ENCODE measurements at places on chromosomes 6 and 20.
A peak's percentile ranks its signal among the peaks of the same experiment; 100 is the strongest.

DNA sequence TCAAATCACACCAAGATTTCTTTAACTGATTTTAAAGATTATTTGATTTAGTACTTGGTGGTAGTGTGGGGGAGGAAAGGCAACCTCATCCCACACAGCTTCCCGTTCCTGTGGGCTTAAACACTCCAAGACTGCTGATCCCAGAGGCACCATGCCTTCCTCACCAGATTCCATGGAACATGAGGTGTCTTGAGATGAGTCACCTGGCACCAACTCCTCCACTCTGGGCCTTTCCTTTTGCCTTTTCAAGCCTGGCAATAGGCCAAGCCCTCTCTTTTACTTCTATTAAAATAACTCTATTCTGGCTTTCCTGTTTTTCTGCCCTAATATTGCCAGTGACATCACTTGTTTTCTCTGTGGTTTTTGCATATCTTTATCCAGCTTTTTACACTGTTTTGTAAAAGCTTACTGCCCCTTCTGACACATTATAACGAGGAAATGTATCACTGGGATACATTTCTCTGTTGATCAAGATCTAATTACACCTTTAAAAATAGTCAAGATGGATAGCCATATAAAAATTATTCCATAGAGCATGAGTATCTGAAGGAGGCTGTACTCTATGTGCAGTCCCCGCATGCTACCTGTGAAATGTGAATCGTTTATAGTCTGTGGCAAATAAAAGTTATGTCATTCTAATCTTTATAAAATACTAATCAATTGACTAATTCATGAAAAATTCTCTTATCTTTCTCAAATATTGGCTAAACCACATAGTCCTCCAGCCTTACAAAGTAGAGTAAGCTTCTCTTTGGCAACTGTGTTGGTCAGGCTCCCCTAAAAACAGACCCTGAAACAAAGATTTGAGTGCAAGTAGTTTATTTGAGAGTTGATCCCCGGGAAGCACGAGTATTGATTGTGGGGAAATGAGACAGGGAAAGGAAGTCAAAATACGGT, 257.8 kb upstream of the KCNQ5 start:
- DNase-seq, result peak; percentile 85

DNA sequence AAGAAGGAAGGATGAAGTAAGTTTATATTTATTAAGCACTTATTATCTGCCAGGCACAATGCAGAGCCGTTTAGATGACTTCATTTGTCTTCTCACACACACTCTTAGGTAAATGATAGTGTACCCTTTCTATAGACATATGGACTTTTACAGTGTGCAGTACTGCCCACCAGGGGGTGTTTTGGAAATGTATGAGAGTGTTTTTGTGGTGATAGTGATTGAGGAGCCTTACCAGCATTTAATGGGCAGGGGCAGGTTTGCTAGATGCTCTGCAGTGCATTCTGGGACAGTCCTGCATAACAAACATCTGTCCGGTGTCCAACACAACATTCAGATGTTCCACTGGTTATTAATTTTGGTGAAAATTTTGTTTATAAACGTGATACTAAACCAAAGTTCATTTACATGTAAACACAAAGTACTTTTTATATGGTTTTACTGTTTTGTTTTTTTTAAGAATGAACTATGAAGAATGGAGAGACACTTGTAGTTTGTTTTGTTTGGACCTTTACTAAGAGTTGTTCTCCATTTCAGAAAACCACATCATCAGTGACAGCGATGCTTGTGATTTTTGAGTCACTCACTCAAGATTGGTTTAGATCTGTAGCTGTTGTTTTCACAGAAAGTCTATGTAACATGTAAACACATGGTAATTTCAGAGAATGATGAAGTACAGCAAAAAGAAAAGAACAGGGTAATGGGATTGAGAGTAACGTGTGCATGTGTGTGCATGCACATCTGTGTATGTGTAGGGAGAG, 19.9 kb downstream of the KCNS1 start:
- DNase-seq, result no peak

GRCh38 chr6:20931093-20931492, 396.8 kb downstream of the CDKAL1 start:
- DNase-seq, result no peak

DNA sequence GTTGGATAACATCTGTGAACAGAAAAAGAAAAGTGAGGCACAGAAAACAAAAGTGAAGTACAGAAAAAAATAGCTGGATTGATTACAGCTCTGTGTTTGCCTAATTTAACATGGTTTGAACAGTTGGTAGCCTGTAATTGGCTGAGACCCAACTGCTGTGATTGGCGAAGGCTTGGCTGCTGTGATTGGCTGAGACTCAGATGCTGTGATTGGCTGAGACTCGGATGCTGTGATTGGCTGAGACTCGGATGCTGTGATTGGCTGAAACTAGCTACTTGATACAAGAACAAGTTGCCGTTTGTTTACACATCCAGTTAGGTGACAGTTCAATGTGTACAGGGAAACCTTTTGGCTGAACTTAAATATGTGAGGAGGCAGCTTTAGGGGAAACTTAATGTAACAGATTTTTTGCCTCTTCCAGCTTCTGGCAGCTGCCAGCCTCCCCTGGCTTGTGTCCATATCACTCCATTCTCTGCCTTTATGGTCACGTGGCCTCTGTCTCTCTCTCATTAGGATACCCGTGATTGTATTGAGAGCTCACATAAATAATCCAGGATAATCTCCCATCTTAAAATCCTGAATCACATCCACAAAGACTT, 223.4 kb upstream of the FOXA2 start:
- no peak for DNase-seq

DNA sequence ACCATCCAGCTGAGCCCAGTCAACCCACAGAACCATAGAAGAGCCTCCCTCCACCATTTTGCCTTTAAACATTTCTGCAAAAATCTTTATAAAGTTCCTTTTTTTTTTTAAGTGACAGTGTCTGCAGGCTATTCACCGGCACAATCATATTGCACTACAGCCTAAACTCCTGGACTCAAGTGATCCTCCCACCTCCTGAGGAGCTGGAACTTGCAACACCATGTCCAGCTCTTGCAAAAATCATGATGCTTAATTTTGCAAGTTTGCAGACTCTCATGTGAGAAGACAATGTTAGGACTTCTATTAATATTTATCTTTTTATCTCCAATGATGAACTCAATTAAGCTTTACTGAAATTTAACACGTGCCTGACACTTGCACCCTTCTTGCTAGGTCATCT, 88.8 kb downstream of the INSM1 start:
- DNase-seq, result no peak

DNA sequence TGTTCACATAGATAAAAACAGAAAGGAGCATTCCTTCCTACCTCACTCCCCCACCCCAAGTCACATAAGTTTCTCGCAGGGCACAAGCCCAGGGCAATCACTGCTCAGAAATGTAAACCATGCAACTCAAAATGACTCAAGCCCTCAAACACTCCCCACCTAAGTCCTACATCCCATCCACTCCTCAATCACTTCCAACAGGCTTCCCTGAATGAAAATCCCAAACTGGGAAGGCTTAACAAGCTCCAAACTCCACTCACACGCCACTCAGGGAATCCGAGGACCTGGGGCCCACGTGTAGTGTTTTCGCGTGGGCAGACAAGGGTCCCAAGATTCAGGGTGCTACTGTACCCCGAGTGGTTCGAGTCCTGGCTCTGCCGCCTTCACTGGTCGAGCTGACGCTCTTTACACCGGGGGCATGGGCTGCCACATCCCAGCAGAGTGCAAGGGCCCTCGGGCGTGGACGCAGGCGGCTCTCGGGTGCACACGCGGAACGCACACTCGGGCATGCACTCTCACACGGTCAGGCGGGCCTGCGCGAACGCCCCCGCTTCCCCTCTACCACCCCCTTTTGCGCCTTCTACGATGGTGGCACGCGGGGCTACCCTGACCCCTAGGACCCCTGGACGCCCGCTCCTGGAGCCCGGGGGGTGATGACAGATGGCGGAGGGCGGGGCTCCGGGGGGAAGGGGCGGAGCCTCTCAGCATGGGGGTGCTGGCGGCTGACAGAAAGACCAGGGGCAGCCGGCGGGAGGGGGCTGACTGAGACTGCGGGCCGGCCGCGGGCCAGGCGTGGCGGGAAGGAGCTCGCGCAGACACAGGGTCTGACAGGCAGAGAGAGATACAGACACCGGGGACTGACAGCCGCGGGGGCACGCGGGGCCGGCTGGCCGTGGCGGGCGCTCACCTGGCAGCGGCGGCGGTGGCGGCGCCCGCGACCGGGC, 657 bp downstream of the ZHX3 start:
- DNase-seq, result no peak

DNA sequence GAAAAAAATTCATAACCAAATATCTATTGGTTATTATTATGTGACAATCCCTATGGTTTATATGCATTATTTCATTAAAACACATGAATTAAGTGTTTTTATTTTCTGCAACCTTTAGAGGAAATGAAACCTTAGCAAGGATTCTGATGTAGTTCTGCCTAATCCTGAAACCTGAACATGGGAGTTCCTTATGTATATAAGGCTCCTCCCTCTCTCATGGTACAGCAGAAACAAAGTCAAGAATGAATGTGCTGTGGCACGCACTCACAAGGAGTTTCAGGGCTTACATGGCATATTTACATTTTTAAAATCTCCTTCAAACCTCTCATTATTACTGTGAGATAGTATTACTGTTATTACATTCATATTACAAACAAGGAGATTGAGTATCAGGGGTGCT, 426.4 kb upstream of the CITED2 start:
- no peak for DNase-seq

DNA sequence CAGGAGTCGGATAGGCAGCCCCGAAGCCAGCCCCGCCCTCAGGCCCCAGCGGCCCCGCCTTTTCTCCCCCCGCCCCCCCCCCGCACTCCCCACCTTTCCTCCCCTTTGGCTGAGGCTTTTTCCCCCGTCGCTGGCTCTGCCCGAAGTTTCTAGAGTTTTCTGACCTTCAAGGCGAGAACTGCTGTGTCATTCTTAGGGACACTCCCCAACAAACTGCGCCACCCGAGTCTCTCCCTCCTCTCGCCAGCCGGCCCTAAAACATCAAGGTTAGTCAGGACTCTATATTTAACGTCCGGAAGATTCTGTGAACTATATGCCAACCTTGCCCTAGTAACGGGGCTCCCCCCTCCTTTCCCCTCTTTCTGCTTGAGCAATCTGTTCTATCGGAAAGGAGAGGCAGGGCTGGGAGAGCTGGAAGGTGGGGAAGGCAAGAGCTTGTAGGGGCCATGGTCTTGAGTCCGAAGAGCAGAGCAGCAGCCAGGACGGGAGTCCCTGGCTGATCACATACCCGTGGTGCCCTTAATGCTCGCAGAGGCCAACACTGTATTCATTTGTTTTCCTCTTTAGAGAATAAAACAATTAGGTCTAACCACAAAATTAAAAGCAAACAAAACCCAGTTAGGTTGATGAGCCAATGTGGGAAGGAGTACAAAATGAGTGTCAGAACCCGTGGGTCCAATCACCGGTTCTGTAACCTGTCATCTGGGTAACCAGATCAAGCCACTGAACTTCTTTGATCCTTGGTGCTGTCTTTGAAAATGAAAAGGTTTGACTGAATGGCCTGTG, 5.3 kb upstream of the HSPA1B start:
- DNase-seq, result no peak

DNA sequence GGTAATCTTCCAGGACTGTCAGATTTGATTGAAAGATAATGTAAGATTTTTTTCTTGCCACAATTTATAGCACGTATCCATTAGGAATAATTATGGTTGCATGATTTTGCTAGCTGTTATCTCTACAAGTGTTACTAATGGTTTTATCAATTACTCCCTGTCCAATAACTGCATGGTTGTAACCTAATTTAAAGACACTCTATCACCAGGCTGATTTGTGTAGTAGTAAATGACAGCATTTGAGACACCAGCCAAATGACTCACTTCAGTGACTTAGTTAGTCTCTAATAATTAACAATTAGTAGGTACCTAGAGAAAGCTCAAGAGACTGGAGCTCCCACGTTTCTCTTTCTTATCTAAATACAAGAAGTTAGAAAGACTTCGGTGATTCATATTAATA, 453.8 kb upstream of the POU3F2 start:
- DNase-seq, result no peak

DNA sequence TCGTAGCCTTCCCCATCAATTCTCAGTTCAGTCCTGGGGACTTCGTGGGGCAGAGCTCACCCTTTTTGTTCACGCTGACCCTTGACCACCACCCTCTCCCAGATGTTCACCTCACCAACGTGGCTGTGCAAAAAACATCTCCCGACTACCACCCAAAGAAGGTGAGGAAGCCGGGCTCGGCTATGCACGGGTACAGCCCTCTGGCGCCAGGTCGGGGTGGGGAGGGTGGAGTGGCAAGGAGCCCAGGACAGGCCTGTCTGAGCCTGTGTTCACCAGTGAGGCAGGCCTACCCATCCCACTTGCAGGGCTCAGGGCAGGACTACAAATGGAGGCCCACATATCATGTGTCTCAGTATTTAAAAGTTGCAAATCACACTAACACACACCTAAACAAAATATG, 18.1 kb downstream of the PDRG1 start:
- DNase-seq, result no peak

DNA sequence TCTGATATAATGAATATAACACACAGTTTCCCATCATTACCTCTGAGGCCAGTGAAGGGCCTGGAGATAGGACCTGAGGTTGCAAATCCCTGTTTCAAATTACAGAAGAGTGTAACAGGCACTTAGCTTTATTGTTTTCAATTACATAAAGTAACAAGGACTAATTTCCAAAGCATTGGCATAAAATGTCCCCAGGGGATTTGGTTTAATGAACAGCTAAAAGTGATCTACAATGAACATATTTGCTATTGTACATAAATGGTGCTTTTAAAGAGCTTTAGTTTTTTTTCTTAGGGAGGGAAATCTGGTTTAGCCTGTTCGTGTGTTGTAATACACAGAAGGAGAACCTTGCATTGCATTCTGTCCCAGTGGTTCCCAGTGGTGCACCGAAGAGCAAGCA, 54.4 kb downstream of the HMGN3 start:
- no peak for DNase-seq

GRCh38 chr6:112348891-112349635, 1.9 kb downstream of the RFPL4B start:
- DNase-seq, result no peak

- DNase-seq, result no peak
Measured at GRCh38 chr20:33526769-33527168, 36.9 kb downstream of the CBFA2T2 start.

DNA sequence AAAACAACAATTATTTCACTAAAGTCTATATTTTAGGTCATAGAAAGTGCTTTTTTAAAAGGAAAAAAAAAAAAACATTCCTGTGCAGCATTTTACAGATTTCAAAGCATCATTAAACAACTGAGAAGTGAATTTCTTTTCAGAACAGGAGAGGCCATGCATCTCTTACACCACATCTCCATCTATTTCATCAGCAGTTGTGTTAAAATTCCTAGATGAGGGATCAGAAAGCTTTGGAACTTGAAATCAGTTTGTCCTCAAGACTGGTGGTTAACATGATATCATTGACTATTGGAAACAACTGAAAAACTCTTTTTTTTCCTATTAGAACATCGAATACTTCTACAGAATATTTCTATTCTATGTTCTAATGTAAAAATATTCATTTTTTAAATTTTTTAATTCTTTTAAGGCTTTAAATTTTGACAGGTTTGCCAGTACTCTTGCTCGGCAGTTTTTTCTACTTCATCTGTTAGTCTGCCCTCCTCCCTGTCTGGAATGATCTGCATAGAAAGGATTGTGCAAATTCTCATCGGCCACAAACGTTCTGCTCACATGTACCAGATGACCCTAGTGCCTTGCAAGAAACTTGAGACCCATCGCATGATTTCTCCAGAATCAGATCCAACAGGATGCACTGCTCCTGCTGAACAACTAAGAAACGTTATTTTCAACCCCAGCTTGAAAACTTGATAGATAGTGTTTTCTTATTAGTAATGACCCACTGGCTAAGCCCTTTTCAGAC, 411.0 kb upstream of the AGPAT4 start:
- DNase-seq, result no peak

GRCh38 chr6:21187485-21187884, 406.1 kb upstream of the SOX4 start:
- no peak for DNase-seq
